MG63 (cell line): ENCODE measurements at places on chromosomes 7 and 10. TPM values are rescaled to one million over a fixed set of nuclear protein-coding genes. Genes with fewer than 3 reads are reported as not detected.

UPK3B gene
- total RNA-seq: not detected in 2 replicates

RSPH10B gene
- not detected in 2 replicates for total RNA-seq

FXYD4 gene
- total RNA-seq: not detected in 2 replicates

ANKRD7 gene
- not detected in 2 replicates for total RNA-seq

GALNT17 gene
- total RNA-seq: 0.03 TPM in 1 of 2 replicates, not detected in the other

PRSS2 gene
- not detected in 2 replicates for total RNA-seq

EN2 gene
- total RNA-seq: 1.6 and 1.7 TPM in 2 replicates

OPN1SW gene
- not detected in 2 replicates for total RNA-seq

ZNF786 gene
- 3.6 and 4.5 TPM in 2 replicates for total RNA-seq

FAM13C gene
- total RNA-seq: 0.16 TPM in 1 of 2 replicates, not detected in the other

ARHGAP22 gene
- total RNA-seq: 20.7 and 23.2 TPM in 2 replicates

CACNB2 gene
- total RNA-seq: not detected in 2 replicates

SEMA3D gene
- 0.20 and 1.2 TPM in 2 replicates for total RNA-seq

FAM237B gene
- total RNA-seq: not detected in 2 replicates

HOXA11 gene
- total RNA-seq: 3.2 and 3.7 TPM in 2 replicates

TRIM73 gene
- 0.20 TPM in 1 of 2 replicates, not detected in the other for total RNA-seq

- no peak for DNase-seq
These were observed 76.4 kb upstream of the CDC14C start for GRCh38 chr7:48847917-48848316.

- DNase-seq: no peak
These were observed 165.6 kb downstream of the TPK1 start for GRCh38 chr7:144670218-144670617.

- DNase-seq: no peak
These were observed 285.8 kb upstream of the CACNA2D1 start for GRCh38 chr7:82729172-82730030.

GRCh38 chr10:18313140-18313530 lies 172.9 kb downstream of the CACNB2 start:
- DNase-seq: no peak

DNA sequence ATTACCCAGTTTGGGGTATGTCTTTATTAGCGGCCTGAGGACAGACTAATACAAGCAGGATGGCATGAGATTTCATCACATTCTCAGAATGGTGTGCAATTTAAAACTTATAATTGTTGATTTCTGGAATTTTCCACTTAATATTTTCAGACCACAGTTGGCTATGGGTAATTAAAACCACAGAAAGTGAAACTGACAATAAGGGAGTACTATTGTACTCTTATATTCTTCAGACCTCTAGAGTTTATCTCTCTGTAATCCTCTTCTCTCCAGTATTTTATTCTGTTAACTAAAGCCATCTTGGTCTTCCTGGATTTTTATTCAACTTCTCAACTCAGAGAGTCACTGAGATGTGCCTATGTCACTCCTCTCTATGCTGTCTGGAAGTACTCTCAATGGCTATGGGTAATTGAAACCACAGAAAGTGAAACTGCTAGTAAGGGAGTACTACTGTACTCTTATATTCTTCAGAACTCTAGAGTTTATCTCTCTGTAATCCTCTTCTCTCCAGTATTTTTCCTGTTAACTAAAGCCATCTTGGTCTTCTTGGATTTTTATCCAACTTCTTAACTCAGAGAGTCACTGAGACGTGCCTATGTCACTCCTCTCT lies 118.3 kb downstream of the PPP1R17 start:
- no peak for DNase-seq

- DNase-seq: peak; percentile 31
These were observed 1355.5 kb upstream of the LRRTM3 start for GRCh38 chr10:65570143-65571010.

- no peak for DNase-seq
These were observed 130.9 kb downstream of the MAD1L1 start for GRCh38 chr7:2101630-2102374.

- no peak for DNase-seq
These were observed 2.2 kb upstream of the LOXL4 start for GRCh38 chr10:98270073-98270740.

DNA sequence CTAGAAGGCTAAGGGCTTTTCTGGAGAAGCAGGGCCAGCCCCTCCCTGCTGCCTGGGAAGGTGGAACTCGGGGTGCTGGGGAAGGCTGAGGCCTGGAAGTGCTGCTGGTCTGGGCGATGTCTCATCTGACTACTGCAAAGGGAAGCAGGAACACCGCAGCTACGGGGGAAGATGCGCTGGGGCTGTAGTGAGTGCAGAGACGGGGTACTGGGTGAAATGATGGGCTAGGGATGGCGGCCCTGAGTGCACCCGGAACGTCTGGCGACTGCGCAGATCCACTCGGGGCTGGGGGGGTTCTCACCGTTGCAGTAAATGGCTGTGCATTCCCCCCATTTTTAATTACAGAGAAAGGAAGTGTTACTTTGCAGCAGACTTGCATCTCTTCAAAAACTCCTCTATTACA lies 195.4 kb upstream of the ADARB2 start:
- DNase-seq: no peak

DNA sequence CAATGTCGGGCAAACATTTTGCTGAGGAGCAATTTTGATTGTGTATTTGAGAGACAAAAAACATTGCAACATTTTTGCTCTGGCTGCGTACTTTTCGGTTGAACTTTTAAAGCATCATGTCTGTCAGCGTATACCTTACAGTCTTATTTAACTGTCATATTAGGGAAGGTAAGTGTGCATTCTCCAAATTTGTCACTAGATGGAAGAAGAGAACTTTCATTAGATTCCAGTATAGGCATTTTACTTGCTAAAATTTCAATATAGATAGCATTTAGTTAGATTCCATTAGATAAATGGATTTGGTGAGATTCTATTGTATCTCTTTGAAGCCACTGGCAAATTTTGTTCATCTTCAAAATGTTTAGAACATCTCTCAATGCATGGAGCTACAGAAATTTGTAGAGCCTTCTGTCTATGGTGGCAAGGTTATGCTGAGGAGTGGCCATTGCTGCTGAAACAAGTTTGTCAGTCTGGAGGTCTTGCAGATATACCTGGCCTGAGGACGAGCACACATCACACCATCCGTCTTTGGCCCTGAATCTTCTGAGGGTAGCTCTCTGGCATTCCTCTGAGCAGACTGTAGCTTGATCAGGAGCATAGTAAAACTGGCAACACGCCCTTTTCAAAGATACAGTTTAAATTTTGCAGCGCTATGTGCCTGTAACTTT lies 437.5 kb upstream of the MBL2 start:
- DNase-seq: no peak

GRCh38 chr7:22400936-22401553 lies 44.1 kb upstream of the RAPGEF5 start:
- DNase-seq: no peak

- no peak for DNase-seq
These were observed 46.8 kb downstream of the PIK3AP1 start for GRCh38 chr10:96673318-96674099.

DNA sequence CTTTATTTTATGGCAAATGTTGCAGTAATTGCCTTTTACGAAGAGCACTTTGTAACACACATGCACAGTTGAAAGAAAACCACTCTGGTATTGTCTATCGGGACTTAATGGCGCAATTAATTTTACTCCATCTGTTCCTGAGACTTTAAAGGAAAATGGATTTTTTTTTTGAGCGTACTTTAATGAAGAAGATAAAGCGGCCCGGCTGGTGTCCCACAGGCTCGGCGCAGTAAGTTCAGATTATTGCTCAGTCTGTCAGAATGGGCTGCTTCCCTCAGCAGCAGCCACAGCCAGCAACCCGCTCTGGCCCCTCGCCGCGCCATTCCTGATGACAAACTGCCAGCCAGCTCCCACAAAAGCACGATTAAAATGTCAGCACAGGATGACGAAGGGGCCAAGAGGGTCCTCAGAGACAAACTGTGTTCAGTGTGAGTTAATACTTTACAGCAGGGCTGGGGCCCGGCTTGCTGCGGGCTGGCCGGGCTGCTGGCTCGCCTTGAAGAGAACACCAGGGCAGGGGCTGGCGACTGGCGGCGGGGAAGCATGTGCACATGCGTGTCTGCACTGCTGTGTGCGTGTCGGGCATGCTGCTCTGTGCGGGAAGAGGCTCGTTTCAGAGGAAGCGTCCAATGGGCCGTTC lies 501.0 kb upstream of the GALNT17 start:
- peak; percentile 3 for DNase-seq

DNA sequence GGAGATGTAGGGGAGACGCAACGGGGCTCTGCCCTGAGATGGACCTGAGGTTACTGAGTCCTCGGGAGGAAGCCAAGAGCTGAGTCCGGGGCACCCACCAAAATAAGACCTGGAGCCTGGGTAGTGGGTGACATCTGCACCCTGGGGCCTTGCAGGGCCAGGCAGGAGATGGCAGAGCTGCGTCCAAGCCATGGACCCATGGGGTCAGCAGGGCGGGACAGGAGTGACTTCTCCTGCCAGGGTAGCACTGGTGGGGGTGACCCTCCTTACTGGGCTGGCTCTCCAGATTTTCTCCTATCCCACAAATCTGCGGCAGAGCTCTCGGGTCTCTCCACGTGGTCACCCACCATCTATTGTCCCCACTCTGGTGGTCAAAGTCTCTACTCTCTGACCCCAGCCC lies 2.1 kb downstream of the GHRHR start:
- no peak for DNase-seq

DNA sequence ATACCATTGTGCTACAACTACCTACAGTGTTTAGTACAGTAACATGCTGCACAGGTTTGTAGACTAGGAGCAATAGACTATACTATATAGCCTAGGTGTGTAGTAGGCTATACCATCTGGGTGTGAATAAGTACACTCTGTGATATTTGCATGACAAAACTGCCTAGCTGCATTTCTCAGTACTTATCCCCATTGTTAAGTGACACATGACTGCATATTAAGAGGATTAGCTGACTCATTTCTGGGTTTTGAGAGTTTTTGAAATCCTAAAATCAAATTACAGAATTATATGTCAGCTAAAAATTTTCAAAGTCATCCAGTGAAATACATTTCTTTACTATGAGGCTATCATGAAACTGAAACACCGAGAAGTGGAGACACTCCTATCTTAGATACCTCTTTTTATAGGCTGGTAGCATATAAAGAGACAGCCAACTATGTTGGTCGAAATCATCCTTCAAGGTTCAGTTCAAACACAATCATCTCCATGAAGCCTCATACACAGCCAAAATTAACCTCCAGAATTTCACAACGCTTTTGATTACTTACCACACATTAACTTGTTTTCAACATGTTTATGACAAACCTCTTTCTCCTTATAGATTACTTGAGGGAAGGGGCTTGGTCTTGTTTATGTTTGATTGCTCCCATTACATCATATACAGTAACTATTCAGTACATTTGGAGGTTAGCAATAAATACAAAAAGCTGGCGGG lies 89.8 kb upstream of the ANK3 start:
- DNase-seq: no peak

DNA sequence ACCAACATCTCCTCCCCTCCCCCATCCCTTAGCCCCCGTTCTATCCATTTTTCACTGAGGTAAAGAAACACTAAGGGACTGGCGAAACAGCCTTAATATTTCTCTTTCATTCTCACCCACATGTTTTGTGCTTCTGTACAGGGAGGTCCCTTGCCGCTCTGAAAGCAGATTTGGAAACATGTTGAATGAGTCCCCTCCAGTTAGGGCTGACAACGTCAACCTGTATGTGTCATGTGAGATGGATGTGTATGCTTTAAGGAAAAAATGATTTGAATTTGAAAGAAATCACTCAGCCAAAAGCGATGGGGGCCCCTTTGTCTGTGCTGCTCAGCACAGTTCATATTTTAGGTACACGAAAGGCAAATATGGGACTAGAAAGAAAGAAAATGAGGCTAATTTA lies 314.3 kb upstream of the LRGUK start:
- no peak for DNase-seq

DNA sequence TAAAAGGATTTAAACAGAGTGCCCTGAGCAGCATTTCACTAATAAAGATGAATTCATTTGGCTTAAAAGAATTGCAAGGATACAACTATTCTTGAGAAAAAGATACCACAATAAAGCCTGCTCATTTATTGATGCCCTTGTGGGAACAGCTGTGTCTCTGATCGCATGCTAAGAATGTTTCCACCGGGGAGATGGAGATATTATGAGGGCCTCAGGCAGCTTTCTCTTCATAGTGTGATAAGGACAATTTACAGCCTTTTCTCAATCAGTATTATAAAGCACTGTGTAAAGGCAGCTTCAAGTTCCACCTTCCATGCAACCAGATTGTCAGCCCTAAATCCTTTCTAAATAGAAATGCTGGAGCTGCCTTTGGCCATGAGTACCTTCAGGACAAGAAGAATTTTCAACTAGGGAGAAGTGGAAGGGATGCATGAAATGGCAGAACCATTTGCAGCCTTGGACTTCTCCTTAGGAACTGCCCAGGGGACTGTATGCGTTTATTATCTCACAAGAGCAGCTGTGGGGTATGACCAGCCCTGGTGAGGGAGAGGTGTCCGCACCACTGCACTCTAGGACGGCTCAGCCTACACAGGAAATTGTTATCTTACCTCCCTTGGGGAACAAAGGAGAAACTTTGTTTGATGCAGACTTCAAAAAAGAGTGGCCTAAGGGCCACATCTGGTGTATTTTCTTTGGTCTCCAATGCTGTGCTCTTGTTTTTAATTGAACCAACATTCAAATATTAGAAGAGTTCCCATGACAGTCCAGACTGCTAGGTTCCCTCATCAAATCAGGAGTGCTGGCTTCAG lies 116.9 kb upstream of the PCGF5 start:
- no peak for DNase-seq

GRCh38 chr7:130223646-130224045 lies 16.0 kb downstream of the SSMEM1 start:
- no peak for DNase-seq

GRCh38 chr7:85612514-85612913 lies 425.7 kb upstream of the SEMA3D start:
- no peak for DNase-seq

- no peak for DNase-seq
These were observed 51.4 kb downstream of the JAKMIP3 start for GRCh38 chr10:132117146-132117545.

GRCh38 chr10:23319835-23320234 lies 24.8 kb downstream of the C10orf67 start:
- DNase-seq: no peak

- no peak for DNase-seq
These were observed 23.5 kb downstream of the NACAD start for GRCh38 chr7:45065031-45065995.

DNA sequence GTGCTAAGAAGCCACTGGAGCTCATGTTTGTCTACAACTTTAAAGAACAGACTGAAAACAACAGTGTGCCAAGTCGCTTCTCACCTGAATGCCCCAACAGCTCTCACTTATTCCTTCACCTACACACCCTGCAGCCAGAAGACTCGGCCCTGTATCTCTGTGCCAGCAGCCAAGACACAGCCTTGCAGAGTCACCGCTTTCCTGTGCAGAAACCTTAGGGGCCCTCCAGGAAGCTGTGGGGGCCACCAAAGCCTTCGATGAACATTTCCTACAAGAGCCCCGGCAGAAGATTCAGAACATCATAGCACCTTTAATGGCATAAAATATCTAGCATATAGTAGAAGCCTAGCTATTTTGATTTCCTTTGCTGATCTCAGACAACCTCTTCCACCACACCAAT lies 88.0 kb upstream of the PRSS58 start:
- no peak for DNase-seq

- DNase-seq: no peak
These were observed 20.8 kb downstream of the WIPI2 start for GRCh38 chr7:5210751-5211338.
